ENCODE measurements at places on chromosomes 4 and X. TPM values are rescaled to one million over a fixed set of nuclear protein-coding genes. Genes with fewer than 3 reads are reported as not detected.

QRFPR gene
- not detected for total RNA-seq

OPHN1 gene
- total RNA-seq, result 0.21 TPM

CDX4 gene
- not detected for total RNA-seq

MEPE gene
- not detected for total RNA-seq

BRS3 gene
- not detected for total RNA-seq

SMR3B gene
- total RNA-seq, result not detected

GPR119 gene
- total RNA-seq, result not detected

AFM gene
- total RNA-seq, result 0.18 TPM

BGN gene
- total RNA-seq, result 0.25 TPM

FHDC1 gene
- total RNA-seq, result 0.08 TPM

RPS6KA3 gene
- total RNA-seq, result 71.9 TPM

TMEM31 gene
- not detected for total RNA-seq

MAGEC2 gene
- not detected for total RNA-seq

GSX2 gene
- total RNA-seq, result not detected
